NCI-H1417 (cell line): ENCODE measurements at places on chromosomes 7 and 10.

GRCh38 chr10:126101736-126102135 is 205.4 kb downstream of the FANK1 start:
- DNase-seq: no peak

DNA sequence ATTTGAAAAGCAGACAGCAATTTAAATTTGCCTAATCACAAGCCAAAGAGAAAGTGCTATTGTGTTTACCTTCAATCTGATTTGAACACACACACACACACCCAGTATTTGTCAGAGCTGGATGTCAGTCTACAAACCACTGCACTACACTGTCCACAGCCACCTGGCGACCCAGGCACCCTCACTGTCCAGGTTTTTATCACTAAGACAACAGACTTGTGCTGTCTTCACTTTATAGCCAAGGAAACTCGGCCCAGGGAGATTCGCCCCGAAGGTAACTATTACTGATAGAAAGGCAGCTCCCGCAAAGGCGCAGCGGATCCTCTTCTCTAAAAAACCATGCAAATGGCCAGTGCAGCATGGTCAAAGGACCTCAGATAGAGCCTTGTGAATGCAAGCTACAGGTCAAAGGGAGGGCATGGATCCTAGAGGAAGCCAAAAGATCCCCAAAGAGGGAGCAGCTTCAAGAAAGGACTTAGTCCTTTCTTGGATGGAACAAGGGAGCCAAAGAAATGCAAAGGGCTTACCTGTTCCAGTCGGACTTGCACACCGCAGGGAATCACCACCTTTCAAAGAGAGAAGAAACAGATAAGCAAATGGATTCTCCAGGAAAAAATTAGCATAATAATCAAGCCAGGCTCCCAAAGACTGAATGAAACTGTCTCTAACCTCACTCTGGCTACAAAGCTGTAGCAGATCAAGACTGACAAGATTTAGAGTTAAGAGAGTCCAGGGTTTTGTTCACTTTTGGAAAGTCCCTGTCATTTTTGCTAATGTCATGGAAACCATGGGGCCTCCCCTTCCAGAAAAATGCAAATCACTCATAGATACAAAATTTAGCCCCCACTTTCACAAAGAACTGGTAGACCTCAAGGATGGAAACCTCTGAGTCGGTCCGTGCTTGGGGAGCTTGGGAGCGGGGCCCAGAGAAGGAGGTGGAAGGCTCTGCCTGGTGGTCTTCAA is 101.1 kb downstream of the TNS3 start:
- DNase-seq: no peak

GRCh38 chr7:30309842-30310435 is 25.5 kb downstream of the ZNRF2 start:
- DNase-seq: no peak

GRCh38 chr7:30776971-30777370 is 5.8 kb downstream of the MINDY4 start:
- no peak for DNase-seq

- no peak for DNase-seq
Measured at GRCh38 chr7:138842111-138842510, 44.1 kb upstream of the ATP6V0A4 start.

DNA sequence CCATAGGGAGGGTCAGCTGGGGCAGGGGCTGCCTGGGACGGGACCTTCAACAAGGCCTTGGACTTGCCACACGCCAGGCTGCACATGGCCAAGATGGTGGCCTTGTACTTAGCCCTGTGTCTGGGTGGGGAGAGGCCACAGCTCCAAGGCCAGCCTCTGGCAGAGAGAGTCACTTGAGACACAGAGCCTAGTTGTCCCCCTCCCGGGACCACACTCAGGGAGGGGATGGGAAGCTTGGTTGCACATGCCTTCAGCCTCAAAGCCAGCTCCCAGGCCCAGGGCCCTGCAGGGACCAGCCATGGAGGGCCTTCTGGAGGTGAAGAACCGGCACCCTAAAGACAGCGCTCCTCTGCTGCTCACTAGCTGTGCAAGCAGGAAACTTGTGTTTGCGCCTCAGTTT is 16.7 kb downstream of the MMRN2 start:
- DNase-seq: no peak

GRCh38 chr7:43260980-43261878 is 148.8 kb downstream of the HECW1 start:
- DNase-seq: peak; percentile 60

GRCh38 chr7:75928568-75928914 is 13.6 kb downstream of the POR start:
- DNase-seq: no peak

- no peak for DNase-seq
Measured at GRCh38 chr10:106595281-106595680, 569.2 kb downstream of the SORCS1 start.

DNA sequence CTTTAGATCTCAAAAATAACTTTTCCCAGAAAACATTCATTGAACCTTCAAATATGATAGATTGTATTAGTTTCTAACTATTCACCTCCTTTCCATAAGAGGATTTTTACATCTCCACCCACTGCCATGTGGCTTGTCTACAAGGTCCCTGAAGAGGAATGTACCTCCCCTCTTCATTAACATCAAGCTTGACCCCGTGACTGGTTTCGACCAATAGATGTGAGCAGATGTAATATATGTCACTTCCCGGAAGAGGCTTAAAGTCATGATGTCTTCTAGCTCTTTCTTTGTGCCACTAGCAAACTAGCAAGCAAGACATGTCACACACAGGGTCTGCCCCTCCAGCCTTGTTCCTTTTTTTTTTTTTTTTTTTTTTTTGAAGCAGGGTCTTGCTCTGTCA is 6.9 kb downstream of the BAZ1B start:
- DNase-seq: no peak

- no peak for DNase-seq
Measured at GRCh38 chr7:144853542-144853941, 17.7 kb upstream of the TPK1 start.

- DNase-seq: no peak
Measured at GRCh38 chr7:41599760-41600159, 103.1 kb downstream of the INHBA start.

DNA sequence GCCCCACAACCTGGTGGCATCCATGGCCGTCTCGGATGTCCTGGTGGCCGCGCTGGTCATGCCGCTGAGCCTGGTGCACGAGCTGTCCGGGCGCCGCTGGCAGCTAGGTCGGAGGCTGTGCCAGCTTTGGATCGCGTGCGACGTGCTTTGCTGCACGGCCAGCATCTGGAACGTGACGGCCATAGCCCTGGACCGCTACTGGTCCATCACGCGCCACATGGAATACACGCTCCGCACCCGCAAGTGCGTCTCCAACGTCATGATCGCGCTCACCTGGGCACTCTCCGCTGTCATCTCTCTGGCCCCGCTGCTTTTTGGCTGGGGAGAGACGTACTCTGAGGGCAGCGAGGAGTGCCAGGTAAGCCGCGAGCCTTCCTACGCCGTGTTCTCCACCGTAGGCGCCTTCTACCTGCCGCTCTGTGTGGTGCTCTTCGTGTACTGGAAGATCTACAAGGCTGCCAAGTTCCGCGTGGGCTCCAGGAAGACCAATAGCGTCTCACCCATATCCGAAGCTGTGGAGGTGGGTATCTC is 1.1 kb downstream of the HTR5A start:
- DNase-seq: no peak

DNA sequence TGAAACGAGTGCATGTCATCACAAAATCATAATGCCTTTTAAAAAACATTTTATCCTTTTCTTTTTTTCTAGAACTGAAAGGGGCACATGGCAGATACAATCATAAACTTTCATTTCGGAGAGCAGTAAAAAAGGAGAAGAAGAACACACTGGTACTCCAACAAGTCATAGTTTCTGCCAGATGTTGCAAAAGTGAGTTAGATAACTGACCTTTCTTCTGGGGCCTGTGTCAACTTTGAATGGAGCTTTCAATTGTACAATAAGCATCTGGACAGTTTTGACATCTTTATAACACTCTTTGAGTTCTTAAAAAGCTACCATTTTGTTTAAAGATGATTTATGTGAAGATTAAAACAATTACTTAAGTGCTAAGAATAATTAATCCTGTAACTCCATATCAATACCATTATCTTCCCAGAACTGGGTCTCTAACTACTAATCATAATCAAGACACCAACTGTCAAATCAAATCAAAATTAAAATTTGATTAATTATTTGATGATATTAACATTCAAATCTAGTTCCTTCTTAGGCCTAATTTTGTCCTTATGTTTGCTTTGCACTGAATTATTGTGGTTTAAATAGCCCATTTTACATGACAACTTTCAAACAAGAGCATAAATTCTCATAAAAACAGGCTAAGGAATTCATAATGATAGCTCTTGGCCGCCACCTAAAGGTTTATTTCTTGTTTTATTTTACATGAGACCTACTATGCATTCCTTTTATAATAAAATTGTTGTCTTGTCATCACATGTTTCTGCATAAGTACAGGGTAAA is 19.5 kb upstream of the ITGB8 start:
- DNase-seq: peak; percentile 40

GRCh38 chr7:20288036-20288435 is 42.7 kb upstream of the ITGB8 start:
- DNase-seq: no peak

DNA sequence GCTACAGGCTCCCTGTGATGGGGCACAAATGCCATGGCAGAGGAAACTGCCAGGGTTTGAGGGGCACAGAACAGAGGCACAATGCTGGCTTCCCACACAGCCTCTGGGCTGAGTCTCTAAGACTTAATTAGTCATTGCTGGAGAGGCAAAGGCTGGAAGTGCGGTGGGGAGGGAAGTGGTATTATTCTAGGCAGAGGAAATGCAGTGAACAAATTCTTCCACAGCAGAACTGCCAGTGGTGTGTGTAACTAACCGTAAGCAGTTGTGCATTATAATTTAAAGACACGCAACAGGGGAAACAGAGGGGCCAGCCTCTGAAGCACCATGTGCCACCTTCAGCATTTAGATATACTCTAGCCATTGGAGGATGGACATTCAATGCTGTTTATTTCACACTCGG is 12.8 kb downstream of the ICA1 start:
- no peak for DNase-seq

GRCh38 chr7:2521341-2521745 is 1.8 kb downstream of the LFNG start:
- DNase-seq: no peak

DNA sequence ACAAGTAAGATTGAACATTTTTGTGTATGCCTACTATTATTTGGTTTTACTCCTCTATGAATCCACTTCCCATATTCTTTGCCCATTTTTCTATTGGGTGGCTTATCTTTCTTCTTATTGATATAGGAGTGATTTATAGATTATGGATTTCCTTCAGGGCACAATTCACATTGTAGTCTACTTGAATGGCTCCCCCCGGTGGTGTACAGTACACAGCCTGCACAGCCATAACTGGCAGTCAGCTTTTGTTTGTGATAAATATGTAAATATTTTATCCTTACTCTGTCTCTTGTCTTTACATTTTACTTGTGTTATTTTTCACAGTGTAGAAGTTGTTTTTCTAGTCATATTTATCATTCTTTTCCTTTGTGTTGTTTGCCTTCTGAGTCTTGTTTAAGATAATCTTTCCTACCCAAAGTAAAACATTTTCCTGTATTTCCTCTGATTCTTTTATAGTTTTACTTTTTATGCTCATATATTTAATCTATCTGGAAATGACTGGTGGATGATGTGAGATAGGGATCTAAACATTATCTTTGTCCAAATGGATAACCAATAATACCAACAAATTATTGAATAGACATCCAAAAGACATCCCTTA is 23.9 kb upstream of the CALD1 start:
- peak; percentile 50 for DNase-seq

DNA sequence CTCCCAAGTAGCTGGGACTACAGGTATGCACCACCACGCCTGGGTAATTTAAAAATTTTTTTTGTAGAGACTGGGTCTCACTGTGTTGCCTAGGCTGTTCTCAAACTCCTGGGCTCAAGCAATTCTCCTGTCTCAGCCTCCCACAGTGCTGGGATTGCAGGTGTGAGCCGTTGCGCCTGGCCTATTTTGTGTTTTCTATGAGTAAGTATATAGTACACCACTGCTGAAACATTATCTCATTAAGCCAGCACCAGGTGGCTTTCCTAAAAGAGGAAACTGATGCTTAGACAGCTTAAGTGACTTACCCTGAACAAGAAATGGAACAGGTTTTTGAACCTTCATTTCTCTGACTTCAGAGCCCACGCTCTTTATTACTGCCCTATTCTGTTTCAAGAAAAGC is 7.8 kb upstream of the PTPN12 start:
- DNase-seq: no peak

DNA sequence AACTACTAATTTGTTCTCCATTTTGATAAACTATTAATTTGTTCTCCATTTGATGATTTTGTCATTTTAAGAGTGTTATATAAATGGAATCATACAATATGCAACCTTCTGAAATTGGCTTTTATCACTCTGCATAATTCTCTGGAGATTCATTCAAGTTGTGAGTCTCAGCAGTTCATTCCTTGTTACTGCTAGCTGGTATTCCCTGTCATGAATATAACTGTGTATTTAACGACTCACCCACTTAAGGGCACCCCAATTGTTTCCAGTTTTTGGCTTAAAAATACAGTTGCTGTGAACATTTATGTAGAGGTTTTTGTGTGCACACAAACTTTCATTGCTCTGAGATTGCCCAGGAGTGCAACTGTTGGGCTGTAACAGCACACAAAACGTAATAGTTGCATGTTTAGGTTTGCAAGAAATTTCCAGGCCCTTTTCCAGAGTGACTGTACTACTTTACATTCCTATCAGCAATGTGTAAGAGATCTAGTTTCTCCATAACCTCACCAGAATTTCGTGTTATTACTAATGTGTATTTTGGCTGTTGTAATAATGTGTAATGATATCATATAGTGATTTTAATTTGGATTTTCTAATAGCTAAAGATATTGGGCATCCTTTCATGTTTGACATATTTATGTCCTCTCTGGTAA is 153.2 kb upstream of the ADCY1 start:
- no peak for DNase-seq
